NB4 (cell line): ENCODE measurements at places on chromosomes 13 and 19.

DNA sequence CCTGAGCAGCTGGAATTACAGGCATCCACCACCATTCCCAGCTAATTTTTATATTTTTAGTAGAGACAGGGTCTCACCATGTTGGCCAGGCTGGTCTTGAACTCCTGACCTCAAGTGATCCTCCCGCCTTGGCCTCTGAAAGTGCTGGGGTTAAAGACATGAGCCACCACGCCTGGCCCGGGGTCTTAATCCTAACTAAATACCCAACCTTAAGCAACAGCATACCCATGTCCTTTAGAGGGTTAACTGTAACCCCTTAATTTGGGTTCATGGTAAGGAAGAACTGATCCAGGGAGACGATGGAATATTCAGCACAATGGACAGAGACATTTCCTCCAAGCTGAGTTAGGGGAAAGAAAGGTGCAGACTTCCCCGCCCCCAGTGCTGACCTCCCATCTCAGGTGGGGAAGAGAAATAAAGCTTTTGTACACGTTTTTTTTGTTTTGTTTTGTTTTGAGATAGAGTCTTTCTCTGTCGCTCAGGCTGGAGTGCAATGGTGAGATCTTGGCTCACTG lies 8.7 kb upstream of the GALP start:
- peak; percentile 17 for DNase-seq

DNA sequence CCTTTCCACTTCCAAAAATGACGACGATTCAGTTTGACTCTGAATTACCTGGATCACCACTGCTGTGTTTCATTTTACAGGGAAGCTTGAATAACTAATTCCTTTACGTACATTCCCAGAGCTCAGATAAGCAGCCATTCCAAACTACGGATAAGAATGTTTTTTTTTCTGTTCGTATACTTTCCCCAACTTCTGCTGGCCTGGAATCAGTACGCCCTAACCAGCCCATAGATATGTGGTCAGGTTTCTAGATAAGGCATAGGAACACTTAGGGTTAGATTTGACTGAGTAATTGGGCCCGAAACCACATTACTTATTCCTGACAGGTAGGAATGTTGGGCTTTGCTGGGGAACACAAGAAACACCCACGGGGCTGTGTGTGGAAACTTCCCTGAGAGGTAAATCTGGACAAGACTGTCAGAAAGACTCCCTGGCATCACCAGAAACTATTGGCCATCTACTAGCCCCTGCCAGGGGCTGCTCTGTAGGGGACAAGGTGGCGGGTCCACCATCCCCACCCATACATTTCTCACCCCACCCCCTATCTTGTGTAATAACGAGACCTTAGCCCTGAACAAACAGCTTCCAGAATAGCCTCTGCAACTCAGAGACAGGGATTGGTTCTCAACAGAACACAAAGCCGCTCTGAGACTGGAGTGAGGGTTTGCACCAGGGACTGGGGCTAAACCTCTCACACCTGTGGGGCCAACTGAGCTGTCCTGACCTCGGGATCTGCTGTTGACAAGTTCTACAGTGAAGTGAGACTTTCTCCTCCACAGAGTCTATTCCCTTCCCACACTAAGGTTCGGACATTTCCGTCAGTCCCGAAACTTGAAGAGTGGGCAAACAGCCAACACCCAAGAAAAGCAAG lies 15.6 kb downstream of the RHPN2 start:
- no peak for DNase-seq

- no peak for DNase-seq
Measured at GRCh38 chr19:31575846-31576335, 226.7 kb upstream of the TSHZ3 start.

- no peak for DNase-seq
Measured at GRCh38 chr13:35987572-35988513, 143.3 kb downstream of the DCLK1 start.

DNA sequence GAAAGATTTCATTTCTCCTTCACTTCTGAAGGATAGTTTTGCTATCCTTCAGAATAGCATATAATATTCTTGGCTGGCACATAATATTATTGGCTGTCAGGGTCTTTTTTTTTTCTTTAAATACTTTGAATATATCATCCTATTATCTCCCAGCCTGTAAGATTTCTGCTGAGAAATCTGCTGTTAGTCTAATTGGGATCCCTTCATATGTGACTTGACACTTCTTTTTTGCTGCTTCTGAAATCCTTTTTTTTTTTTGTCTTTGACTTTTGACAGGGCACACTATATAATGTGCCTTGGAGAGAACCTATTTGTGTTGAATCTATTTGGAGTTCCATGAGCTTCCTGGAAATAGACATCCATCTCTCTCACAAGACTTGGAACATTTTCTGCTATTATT lies 136.9 kb upstream of the UBL3 start:
- DNase-seq, result no peak

GRCh38 chr13:44759384-44760360 lies 183.5 kb upstream of the TSC22D1 start:
- DNase-seq, result no peak

- DNase-seq, result no peak
Measured at GRCh38 chr13:95462801-95463200, 89.7 kb upstream of the CLDN10 start.

DNA sequence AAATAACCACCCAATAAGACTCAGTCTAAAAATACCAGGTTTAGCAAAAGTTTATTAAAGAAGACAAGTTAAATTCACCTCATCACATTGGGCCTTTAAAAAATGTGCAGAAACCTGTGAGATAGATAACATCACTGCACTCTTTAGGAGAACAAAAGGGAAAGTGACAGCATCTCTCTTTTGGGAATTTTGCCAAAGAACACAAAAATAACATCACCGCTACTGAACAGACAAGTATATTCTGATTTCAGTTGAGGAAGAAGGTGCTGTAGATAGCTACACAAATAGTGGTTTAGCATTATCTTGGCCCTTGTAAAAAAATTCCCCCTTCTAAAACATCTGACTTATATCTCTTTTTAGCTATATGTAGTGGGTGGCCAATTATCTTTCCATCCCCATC lies 244.7 kb downstream of the VWA8 start:
- DNase-seq, result no peak

DNA sequence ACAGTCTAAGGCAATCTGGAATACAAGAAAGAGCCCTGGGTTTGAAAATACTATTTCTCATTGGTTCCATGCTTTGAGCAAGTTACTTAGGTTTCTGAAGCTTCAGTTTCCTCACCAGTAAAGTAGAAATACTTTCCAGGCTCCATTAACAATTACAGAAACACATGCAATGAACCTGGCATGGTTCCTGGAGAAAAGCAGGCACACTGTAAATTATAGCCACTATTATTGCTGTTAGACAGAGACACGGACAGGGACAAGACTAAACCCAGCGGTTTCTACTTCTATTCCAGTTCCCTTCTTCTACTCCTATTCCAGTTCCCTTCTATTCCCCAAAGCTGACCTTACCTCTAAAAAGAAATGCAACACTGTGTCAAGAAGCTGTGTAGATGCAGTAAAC lies 41.2 kb downstream of the MIPEP start:
- DNase-seq, result no peak

- DNase-seq, result no peak
Measured at GRCh38 chr13:66860878-66861417, 369.2 kb downstream of the PCDH9 start.

DNA sequence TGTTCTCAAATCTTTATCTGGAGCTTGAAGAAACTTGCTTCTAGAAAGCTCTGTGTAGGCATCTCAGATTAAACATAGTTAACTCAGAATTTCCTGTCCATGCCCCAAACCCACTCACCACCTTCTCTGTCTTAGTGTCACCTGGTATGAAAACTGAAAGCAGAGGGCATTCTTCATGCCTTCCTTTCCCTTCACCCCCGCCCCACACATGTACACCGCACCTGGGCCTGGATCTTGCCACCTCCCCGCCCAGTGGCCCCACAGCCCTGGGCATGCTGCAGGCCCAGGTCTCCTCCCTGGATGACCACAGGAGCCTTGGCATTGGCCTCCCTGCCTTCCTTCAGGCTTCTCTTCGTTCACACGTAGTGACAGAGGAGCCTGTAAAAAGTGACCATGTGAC lies 15.8 kb downstream of the CFAP97D2 start:
- DNase-seq, result no peak

- DNase-seq, result no peak
Measured at GRCh38 chr13:112495465-112495864, 92.5 kb downstream of the TUBGCP3 start.

DNA sequence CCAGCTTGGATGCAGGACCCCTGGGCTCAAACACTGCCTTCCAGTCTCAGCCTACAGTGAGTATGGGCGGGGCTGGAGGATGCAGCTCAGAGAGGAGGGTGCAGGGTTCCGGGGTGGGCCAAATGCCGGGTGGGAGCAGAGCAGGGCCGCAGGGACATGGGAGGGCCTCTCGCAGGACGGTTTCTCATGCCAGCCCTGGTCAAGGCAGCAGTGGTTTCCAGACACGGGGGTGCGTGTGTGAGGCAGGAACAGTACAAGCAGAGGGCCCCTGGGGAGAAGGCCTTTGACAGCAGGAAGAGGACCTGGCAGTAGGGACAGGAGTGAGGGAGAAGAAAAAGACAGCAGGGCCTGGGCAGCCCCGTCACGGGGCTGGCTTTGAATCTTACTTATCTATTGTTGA lies 34.1 kb downstream of the CRTC1 start:
- DNase-seq, result no peak

- peak; percentile 50 for DNase-seq
Measured at GRCh38 chr19:50371914-50372475, 4.3 kb upstream of the NR1H2 start.

DNA sequence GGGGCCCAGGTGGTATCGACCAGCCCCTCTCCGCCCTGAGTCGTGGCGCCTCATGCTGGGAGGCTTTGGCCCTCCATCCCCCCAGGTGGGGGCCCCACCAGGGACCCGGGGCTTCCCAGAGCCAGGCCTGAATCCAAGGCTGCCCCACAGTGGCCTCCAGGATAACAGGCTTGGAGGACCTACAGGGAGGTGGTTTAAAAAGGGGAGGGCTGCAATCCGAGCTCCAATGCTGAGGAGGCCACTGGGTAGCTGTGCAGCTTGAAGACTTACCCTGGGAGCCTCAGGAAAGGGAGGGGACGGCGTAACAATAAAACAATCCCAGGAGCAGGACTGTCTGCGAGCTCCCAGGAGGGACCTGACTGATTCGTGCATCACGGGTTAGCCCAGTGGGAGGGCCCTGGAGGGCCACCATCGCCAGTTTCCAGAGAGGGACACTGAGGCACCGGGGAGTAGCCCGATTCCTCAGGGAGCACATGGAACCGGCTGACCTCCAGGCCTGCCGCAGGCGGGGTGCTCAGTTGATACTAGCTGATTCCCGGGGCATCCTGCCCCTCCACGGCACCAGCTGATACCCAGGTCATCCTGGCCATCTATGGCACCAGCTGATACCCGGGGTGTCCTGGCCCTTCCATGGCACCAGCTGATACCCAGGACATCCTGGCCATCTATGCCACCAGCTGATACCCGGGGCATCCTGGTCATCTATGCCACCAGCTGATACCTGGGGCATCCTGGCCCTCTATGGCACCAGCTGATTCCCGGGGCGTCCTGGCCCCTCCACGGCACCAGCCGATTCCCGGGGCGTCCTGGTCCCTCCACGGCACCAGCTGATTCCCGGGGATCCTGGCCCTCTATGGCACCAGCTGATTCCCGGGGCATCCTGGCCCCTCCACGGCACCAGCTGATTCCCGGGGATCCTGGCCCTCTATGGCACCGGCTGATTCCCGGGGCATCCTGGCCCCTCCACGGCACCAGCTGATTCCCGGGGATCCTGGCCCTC lies 3.7 kb upstream of the C2CD4C start:
- no peak for DNase-seq

- DNase-seq, result no peak
Measured at GRCh38 chr19:5125797-5126497, 157.0 kb downstream of the KDM4B start.

DNA sequence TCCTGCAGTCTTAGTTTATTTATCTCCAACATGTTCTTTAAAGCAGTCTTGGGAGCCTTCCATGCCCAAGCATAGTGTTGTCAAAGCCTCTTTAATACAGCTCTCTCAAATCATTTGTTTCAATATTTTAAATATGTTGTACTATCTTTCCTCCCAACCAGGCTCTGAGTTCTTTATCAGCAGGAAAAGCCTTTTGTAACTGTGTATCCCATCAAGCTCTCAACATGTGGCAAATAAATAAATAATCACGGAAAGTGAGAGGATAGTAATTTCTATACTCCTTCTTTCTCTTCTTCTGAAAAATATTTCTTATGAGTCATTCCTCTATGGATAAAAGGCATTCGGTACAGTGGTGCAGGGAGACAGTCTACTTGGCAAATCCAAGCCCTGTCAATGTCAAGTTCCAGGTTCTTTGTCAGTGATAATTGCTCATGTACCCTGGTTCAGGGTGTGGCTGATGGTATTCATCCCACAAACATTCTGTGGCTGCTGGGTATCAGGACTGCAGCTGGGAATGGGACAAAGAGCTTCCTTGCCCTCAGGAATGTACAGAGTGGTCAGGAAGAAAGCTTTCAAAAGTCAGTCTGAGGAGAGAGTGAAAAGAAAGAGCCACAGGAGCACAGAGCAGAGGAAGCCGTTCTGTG lies 384.3 kb downstream of the EFNB2 start:
- DNase-seq, result no peak

- DNase-seq, result peak; percentile 15
Measured at GRCh38 chr13:101626925-101627555, 174.6 kb downstream of the ITGBL1 start.

DNA sequence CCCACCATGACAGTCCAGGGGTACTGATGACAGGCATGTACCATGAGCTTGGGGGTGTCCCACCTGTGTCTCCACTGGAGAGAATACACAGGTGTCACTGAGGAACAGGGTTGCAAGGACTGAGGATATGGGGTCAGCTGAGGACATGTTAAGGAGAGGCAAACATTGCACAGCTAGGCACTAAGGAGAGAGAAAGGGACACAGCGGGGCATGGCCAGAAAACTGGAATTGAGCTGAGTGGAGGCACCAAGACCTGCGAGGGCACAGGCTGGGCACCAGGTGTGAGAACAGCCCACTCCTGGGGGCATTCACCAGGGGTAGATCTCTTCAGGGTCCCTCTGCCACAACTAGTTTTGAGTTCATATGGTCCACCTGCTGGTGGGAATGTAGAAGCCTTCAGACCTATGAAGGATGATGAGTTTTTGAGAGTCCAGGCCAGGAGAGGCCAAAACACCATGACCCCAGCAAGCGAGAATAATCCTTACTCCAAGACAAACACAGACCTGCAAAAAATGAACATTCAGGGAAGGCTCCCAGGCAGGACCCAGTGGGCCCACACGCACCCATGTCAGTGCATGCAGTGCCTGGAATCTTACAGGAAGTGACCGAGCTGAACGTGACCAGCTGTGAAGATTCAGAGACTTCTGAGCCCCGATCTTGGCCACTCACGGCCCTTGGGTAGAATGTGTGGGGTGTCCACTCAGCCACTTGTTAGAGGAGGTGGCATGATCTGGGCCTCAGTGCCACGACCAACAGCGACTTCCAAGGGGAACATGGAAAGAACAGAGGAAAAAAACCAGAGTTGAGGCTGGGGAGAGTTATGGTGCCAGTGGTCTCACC lies 1.4 kb upstream of the ZNF584 start:
- peak; percentile 47 for DNase-seq
